ENCODE measurements at places on chromosomes 7 and 10.

GRCh38 chr7:78326189-78326588 is 527.6 kb downstream of the PHTF2 start:
- DNase-seq = no peak

GRCh38 chr7:15245831-15246230 is 316.0 kb downstream of the AGMO start:
- DNase-seq = no peak

DNA sequence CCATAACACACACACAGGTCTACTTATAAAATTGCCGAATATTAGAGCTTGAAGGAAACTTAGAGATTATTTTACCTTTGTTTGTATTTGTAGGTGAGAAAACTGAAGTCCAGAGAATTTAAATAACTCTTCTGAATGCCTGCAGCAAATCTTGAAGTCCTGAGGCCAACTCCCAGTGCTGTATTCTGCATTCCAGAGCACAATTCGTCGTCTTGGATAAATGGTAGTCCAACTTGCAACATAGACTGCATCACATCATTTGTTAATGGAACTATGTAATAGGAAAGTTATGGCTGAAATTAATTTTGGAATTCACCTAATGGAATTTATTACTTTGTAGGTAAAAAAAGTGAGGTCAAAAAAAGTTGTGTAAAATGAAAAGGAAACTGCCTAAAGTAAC is 37.3 kb upstream of the SEMA3D start:
- DNase-seq = no peak

GRCh38 chr10:106392778-106393177 is 771.7 kb downstream of the SORCS1 start:
- DNase-seq = no peak

DNA sequence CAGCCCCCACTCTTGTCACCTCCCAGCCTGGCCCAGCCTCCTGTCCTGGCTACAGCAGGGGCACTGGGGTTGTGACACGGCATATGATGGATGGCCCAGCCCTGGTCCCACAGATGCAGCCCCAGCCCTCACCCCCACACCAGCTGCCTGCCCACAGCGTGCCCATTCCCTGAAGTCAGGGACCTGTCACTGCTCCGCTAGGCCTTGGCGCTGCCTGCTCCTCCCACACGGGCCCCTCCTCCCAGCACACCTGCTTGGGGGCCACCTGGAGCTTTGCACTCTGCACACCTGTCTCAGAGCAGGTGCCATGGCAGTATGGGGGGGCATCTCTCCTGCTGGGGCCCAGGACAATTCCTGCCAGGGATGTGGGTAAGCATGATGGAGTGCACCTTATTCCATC is 3.5 kb downstream of the GCK start:
- DNase-seq = no peak

GRCh38 chr7:44595934-44596635 is 10.3 kb upstream of the OGDH start:
- no peak for DNase-seq

GRCh38 chr10:12839941-12840611 is 161.4 kb downstream of the CCDC3 start:
- no peak for DNase-seq

- DNase-seq = no peak
Observed at GRCh38 chr7:17194656-17195055, 103.8 kb upstream of the AHR start.

GRCh38 chr7:11346302-11346701 is 372.6 kb downstream of the PHF14 start:
- DNase-seq = no peak

DNA sequence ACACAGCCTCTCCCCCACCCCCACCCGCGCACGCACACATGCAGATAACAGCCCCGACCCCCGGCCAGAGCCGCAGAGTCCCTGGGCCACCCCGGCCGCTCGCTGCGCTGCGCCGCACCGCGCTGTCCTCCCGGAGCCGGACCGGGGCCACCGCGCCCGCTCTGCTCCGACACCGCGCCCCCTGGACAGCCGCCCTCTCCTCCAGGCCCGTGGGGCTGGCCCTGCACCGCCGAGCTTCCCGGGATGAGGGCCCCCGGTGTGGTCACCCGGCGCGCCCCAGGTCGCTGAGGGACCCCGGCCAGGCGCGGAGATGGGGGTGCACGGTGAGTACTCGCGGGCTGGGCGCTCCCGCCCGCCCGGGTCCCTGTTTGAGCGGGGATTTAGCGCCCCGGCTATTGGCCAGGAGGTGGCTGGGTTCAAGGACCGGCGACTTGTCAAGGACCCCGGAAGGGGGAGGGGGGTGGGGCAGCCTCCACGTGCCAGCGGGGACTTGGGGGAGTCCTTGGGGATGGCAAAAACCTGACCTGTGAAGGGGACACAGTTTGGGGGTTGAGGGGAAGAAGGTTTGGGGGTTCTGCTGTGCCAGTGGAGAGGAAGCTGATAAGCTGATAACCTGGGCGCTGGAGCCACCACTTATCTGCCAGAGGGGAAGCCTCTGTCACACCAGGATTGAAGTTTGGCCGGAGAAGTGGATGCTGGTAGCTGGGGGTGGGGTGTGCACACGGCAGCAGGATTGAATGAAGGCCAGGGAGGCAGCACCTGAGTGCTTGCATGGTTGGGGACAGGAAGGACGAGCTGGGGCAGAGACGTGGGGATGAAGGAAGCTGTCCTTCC is 620 bp downstream of the EPO start:
- no peak for DNase-seq

All from stimulated activated CD4-positive, alpha-beta T cell treated with anti-CD3 and anti-CD28 coated beads, Interleukin-1b, Interleukin-23, amount 100 ng/mL, for 1 hour (primary cell).